Fibroblast of mammary gland (primary cell): ENCODE measurements at places on chromosomes 6 and 20.

DNA sequence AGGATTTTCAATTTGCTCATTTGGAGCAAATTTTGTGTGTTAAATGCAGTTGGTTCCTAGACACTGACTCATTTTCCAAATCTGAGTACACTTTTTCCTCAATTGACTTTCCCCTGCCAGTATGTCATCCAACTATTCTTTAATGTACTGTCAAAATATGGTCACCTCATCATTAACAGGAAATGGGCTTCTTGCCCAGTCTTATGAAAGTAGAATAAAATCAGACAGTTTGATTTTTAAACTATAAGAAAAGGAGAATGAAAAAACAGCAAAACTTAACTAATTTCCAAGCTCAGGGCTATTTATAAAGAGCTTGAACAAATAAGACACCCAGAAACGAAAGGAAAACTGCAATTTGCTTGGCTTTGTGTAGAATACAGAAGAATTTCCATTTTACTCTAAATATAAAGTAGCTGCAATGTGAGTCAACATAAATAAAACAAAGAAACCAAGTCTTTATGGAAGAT, 43.7 kb upstream of the RAB23 start:
- DNase-seq, result peak; percentile 82

DNA sequence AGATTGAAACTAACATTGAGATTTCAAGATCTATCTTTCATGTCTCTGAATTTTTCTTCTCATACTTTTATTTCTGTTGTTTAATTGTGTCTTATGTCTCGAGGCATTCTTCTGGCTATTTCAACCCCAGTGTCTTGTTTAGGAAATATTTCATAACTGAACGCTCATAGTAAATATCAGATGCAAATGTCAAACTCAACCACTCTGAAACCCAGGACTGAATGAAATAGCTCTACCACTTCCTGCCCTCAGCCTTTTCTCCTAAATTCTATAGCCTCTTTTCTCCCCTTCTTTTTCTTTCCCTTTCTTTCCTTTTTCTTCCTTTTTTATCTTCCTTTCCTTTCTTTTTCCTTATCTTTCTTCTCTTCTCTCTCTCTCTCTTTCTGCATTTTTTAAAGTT, 7.7 kb downstream of the ISM1 start:
- DNase-seq, result no peak

- no peak for DNase-seq
Measured at GRCh38 chr20:46275091-46275490, 33.2 kb downstream of the CDH22 start.

GRCh38 chr20:19735446-19735845, 22.6 kb upstream of the RIN2 start:
- peak; percentile 91 for DNase-seq

DNA sequence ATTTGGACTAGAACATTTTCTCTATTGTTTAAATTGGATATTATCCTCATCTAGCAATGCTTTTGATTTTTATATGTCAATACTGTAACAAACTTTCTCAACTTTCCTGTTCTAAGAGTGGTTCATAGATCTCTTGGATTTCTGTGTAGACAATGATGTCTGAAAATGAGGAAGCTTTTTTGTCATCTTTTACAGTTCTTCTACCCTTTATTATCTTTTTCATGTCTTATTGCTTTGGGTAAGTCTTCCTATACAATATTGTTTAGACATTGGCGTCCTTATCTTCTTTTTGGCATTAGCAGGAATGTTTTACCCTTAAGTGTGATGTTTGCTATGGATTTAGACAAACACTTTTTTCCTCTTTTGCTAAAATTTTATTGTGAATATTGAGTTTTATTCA, 91.5 kb upstream of the MTHFD1L start:
- DNase-seq, result no peak

DNA sequence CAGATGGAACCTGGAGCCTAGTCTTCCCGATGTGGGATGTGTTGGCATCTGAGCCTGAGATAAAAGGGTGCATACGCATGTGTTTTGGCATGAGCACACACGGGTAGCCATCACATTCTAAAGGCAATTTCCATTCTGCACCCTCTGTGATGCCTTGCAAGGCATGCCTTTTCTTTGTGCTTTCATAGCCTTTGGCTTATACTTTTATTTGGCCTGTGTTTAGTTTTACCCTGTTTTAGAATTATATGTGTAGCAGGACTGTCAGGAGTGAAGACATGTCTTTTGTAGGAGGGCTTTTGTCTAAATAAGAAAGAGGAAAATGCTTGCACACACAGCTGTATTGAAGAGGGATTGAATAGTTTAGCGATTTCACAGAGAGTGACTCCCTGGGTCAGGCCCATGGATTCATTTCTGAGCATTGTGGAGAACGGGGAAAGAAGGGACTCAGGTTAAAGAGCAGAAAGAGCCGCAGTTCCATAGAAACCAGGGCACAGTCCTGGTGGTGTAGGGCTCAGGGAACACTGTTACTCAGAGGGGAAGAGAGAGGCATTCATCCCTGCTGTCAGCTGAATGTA, 530.2 kb downstream of the DHX35 start:
- DNase-seq, result no peak
